Activated CD4-positive, CD25-positive, alpha-beta regulatory T cell (primary cell): ENCODE measurements at places on chromosomes 1 and 21.

DNA sequence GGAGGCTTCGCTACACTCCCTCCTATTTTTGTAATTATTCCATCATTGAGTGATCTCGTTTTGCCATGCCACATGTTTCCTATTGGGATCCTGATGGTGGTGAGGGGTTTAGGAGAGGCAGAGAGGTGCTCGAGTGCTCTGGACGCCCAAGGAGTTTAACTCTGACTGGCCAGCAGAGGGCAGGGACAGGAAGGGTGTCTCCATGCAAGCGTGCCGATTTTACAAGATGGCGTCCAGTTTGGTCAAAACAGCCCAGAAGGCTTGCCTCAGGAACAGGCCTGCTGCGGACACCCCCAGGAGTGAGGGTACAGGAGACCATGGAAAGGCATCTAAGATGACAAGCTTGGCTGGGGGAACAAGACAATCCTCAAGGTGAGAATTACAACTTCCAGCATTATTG, 33.8 kb upstream of the KCNE2 start:
- DNase-seq = no peak

DNA sequence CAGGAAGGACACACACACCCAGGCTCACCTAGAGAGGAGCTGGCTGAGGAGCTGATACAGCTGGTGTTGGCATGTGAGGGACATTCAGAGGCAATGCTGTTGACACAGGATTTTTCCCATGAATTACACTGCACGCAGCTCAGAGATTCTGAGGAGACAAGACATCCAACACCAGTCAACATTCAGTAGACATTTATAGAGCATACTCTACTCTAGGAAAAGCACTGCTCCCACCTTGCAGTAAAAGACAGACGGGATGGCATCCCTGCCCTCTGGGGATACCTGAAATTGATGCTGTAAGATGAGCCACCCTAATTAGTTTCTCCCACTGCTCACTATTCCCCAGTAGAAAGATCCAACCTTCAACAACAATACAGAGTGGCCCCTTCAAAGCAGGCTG, 5.1 kb downstream of the LYPD8 start:
- DNase-seq = no peak

DNA sequence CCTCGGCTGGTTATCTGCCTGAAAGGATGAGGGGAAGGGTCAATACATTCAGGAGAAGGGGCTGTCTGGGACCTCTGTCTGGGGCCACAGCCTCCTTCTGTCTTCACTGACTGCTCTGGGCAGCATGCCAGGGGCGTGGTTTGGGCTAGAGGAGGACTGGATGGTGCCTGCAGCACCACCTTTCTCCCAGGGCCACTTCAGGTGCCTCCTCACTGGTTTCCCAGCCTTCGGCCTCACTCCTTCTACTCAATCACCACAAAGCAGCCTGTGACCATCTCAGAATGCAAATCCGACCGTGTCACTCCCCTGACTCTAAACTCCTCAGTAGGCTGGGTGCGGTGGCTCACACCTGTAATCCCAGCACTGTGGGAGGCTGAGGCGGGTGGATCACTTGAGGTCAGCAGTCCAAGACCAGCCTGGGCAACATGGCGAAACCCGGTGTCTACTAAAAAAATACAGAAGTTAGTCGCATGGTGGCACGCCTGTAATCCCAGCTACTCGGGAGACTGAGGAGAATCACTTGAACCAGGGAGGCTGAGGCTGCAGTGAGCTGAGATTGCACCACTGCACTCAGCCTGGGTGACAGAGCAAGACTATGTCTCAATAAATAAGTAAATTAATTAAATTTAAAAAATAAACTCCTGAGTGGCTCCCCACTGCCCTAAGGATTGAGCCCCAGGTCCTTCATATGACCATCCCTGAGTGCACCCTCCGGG, 50.1 kb upstream of the ECE1 start:
- DNase-seq = no peak

GRCh38 chr1:245459621-245460020, 304.8 kb downstream of the KIF26B start:
- DNase-seq = no peak

DNA sequence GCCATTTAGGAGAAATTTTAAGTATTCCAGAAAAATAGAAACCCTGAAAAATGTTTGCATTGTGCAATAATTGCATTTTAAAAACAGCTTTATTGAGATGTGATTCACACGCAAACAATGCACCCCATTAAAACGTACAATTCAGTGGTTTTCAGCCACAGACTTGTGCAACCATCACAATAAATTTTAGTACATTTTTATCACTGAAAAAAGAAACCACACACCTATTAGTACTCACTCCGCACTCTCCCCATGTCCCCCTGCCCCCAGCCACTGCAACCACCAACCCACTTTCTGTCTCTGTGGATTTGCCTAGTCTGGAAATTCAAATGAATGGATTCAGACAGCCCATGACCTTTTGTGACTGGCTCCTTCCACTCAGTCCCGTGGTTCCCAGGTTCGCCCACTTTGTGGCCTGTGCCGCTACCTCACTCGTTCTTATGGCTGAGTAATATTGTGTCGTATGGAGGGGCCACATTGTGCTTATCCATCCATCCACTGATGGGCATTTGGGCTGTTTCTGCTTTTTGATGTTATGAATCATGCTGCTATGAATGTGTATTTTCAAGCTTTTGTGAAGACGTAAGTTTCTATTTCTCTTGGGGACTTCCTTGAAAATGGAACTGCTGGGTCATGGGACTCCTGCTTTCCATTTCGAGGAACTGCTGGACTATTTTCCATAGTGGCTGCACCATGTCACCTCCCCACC, 147.7 kb upstream of the ARHGEF16 start:
- DNase-seq = no peak

GRCh38 chr1:119477710-119478109, 29.3 kb upstream of the HSD3B1 start:
- DNase-seq = no peak

DNA sequence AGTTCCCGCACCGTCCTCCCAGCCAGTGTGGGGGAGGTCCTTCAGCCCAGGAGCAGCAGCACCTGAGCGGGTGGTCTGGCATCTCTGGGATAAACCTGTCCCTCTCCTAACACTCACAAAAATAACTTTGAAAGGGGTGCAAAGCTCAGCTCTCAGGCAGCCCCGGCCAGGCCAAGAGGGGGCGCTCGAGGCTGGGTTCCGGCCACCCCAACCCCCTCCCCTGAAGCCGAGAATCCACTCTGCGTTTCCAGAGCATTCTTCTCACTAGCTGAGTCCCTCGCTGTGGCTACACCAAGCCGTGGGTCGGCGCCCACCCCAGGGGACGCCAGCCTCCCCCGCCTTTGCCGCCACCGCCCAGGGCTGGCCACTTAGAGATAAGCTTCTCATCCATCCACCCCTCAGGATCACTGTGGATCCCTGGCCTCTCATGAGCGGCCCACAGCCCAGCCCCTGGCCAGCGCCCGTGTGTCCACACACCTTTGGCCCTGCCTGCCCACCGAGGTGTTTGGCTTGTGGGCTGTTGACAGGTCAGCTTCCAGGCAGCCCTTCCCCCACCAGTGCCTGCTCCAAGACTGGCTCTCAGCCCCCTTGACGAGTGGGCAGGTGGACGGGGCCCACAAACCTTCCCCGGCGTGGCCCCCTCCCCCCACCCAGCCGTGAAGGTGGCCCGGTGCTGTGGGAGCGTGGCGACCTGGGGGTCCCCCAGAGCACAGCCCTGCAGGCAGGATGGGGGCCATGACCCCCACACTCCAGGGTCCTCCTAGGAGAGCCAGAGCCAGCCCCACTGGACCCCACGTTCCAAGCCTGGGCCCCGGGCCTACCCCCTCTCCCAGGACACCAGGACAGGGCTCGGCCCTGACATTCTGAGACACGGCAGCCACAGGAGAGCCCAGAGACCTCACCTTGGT, 1.9 kb downstream of the FTCD start:
- DNase-seq = no peak

- no peak for DNase-seq
These were observed 6.7 kb upstream of the IRF2BP2 start for GRCh38 chr1:234616644-234617043.

- no peak for DNase-seq
These were observed 14.9 kb downstream of the ZYG11A start for GRCh38 chr1:52857443-52857842.

- DNase-seq = no peak
These were observed 16.5 kb downstream of the CTSS start for GRCh38 chr1:150748878-150749719.

DNA sequence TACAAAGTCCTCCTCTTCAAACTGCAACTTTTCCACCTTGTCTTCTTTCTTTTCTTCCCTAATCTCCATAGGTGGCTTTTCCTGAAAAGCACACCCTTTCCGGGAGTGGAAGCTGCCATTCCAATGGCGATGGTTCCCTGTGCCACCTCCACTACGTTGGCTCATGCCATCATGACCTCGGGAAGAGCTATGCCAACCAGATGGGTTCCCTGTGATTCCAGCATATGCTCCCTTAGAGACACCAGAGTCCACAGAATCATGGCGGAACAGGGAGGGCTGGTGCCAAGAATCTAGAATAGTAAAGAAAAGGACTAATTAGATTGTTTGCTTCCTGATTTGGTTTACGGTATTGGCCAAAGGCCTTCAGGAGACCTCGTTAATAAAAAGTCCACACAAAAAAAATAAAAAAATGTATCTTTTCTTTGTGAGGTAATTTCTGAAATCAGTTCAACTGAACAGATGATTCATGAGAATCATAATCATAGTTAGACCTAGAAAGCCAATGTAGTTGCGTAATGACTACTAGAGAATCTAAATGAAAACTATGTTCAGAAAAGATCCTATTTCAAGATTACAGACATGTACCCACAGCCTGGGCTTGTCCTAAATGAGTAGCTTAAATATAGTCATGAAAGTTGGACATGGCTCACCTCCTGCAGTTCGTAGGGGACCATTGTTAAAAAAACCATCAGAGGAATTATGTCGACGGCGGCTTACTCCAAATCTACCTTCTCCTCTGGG, 30.9 kb upstream of the CCDC17 start:
- DNase-seq = no peak
